ENCODE measurements at places on chromosomes 2 and 18. TPM values are rescaled to one million over a fixed set of nuclear protein-coding genes. Genes with fewer than 3 reads are reported as not detected.

LINC00305 gene
- total RNA-seq: not detected

GRCh38 chr2:46095830-46096229 lies 201.4 kb upstream of the EPAS1 start:
- DNase-seq: no peak

DNA sequence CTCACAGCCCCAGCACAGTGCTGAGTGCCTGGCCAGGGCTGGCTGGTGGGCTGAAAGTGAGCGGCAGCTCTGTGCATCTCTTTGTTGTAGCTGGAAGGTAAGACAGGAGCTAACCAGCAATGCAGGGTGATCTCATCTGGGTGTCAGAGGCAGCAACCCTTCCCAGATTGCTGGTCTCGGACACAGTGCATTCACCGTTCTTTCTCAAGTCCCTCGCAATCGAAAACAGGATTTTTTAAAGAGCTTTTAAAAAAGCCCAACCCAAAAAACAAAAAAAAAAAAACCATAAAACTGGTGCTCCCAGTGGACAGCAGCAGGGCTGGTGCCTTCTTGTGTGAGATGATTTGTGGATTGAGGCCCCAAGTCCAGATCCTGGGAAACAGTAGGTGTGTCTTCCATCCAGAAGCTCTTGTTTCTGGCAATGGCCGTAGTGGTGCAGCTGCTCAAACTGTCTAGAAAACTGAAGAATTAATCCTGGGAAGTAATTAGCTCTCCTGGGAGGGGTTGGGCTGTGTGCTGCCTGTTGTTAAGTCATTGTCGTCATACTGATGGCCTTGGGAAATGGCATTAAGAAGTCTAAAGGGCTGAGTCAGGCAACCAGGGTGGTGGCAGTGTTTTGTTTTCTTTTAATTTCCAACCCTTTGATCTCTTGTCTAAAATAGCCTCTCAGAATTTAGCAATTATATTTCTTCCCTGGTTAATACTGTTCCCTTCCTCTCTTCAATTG lies 156.7 kb downstream of the KLHL29 start:
- no peak for DNase-seq

DNA sequence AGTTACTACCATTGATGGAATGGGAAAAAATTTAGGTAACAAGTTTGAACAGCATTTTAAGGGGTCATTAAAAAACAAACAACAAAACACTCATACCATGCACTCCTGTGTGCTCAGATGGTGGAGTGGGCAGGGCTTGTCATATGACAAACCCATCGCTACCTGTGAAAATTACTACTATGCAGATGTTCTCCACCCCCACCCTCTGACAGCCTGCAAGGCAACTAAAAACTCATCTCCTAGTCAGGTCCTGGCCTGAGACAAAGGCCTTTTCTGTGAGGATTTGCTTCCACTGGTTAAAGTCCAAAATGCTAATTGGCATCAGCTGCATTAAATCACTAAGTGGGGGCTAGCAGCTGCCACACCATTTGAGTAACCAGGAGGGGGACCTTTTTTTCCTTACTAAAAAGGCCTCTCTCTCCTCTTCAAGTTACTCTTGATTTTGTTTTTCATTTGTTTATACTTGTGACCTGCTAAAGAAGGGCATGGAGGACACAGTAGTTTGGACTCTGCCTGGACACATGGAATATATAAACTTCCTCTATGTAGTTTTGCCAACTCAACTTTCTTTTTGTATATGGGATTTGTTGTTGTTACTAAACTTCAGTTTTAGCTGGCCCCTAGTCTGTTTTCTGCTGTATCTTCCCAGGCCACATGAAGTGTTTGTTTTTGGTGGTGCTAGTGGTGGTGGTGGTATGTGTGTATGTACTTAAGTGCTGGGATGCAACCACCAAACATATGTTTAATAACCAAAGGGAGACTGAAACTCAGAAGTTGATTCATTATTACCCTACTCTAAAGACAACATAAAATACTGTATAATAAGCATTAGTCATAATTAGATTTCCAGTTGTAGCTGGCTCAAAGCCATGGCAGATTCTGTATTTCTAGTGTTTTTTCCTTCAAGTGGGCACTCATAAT lies 121.3 kb downstream of the MAP4K4 start:
- no peak for DNase-seq
